ENCODE measurements at places on chromosomes 1 and 21.

DNA sequence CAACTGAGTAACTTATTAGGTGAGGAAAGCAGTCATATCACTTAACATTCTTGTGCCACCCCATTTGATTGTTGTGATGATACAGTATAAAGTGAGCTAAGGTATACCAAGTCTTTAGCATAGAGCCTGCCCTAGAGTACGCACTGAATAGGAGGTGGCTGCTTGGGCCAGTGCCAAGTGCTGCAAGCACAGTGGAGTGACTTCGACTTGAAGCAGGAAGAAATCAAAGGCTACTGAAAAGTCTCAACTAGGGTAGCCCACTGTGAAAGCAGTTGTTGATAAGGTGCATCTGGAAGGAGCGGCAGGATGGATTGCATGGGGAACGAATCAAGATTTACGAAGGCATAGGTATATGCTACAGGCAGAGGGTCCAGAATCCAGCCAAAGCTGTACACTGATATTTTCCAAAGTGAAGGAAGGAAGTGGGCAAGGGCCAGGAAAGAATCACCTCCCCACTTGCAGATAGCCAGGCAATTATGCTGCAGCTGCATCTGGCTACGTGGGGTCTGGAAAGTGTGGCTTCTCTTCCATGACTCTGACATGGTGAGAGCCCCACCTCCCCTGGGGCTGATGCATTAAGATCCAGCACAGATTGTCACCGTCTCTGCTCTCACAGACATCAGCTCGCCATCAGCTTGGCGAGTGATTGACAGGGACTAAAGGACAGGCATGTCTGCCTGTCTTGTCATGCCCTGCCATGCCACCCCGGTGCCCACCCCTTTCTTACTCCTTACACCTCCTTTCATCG, 287.0 kb upstream of the PLXNA2 start:
- DNase-seq, result no peak

GRCh38 chr1:246476771-246477170, 30.3 kb downstream of the SMYD3 start:
- DNase-seq, result no peak

DNA sequence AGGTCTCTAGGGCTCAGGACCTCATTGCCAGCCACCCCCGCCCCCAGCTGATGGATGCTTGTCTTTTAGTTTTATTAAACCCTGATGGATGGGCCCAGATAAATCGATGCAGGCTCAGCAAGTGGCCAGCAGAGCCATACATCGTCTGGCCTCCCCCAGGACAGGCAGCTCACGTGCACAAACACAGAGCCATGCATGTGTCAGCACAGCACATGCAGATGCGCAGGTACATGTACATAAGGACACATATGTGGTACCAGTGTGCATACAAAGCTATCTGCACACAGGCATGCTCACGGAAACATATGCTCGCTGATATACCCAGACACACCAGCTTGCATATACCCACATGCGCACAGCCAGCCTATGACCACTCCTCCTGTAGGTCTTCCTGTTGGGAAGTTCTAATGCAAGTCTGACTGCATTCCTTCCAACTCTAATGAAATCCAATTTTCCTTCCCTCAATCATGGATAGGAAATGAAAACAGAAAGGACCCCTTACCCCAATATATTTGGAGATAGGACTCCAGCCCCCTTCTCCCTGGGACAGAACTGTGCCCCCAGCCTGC, 897 bp downstream of the COL16A1 start:
- DNase-seq, result no peak

- DNase-seq, result no peak
Measured at GRCh38 chr1:116273042-116273783, 99.8 kb upstream of the ATP1A1 start.

DNA sequence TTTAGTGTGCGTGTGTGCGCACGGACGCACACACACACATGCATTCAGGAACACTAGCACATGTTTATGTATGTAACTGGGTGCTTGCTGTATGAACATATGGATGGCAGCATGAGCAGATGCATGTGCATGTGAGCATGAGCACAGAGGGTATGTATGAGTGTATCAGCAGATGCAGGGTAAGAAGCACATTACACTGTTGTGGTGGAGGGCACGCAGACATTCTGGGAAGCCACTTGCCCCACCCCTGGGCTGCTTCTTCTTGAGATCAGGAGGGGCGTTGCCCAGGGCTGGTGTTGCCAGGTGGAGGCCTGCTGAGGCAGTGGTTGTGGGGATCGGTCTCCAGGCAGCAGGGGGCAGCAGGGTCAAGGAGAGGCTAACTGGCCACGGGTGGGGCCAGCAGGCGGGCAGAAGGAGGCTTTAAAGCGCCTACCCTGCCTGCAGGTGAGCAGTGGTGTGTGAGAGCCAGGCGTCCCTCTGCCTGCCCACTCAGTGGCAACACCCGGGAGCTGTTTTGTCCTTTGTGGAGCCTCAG, 3.9 kb upstream of the P3R3URF start:
- no peak for DNase-seq

DNA sequence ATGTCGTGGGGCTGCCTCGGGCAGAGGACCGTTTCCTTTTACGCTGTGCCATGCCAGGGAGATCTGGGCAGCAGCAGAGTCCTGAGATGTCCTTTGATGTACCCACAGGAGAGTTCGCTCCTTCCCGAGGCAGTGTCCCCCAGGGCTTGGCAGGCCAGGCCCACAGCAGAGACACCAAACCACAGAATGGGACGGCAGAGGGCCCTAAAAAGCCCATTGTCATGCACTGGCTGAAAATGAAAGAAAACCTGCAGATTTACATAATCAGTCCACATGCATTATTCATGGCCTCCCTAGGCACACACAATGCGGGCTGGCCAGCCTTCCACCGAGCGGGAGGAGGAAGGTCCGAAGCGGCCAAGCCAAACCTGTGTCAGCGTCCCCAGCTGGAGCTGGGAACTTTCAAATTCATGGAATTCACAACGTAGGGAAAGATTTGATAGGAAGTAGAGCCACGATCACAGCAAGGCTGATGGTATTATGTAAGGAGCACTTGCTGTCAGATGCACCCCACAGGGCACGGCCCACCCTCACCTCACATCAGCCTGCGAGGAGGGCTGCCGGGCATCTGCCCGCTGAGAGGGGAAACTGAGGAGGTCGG, 25.3 kb upstream of the EFHD2 start:
- DNase-seq, result no peak

Data from CD4-positive, alpha-beta T cell treated with Interleukin-21 for 1 hour (primary cell).